GDM1 (cell line): ENCODE measurements at places on chromosomes 12 and 14.

DNA sequence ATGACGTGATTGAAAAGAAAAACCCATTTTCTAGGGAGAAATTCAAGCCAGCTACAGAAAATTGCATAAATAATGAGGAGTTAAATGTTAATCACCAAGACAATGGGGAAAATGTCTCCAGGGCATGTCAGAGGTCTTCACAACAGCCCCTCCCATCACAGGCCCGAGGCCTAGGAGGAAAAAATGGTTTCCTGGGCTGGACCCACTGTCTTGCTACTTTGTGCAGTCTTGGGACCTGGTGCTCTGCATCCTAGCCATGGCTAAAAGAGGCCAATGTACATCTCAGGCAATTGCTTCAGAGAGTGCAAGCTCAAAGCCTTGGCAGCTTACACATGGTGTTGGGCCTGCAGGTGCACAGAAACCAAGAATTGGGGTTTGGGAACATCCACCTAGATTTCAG lies 65.3 kb downstream of the TUNAR start:
- DNase-seq, result no peak

DNA sequence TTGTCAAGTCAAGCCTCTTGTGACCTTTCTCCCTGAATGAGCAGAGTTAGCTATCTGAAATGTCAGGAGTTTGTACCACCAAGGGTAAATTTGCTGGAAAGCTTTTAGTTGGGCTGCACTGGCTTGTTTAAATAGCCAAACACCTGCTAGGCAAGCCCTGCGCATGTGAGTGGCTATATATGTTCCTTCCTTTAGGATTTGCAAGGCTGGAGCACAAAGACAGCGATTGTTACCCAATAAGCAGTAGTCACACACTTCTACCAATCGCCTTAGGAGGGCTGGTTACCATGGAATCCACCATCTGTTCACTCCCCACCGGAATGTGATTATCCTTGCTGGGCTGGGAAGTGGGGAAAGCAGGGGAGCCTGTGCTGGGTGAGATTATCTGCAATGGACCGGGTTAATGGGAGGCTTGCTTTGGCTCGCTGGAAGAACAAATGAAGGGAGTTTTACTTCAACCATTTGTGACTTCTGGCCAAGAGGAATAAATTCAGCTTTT lies 102.5 kb downstream of the FGD4 start:
- DNase-seq, result no peak

DNA sequence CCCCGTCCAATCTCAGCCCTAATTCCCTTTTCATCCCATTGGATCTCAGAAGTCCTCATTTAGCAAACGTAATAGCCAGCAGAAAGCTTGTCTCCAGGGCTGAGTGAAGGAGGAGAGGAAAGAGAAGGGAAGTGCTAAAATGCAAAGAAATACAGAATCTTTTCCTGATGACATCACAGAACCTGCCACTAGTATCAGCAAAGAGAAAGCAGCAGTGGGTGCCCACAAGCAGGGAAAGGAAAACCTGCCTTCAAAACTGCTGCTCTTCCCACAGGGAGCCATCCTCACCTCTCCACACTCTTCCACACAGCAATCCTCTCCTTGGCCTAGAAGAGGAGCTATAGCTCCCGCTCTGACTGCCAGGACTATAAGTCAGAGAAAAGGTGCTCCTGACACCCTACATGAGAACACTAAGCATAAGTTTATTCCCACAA lies 11.3 kb downstream of the MED13L start:
- no peak for DNase-seq

DNA sequence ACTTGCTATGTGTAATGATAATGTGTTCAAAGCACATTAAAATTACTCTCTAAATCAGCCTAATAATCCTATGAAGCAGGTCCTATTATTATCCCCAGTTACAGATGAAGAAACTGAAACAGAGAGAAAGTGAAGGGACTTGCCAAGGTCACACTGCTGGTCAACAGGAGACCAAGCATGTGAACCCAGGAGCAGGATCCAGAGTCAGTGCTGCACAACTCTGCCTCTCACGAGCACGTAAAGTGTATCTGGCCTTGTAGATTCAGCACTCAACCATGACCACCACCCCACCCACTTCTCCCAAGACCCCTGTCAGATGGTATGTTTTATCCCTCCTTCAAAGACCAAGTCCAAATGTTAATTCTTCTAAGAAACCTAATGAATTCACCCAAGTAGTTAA lies 100.7 kb downstream of the TTC7B start:
- DNase-seq, result no peak

DNA sequence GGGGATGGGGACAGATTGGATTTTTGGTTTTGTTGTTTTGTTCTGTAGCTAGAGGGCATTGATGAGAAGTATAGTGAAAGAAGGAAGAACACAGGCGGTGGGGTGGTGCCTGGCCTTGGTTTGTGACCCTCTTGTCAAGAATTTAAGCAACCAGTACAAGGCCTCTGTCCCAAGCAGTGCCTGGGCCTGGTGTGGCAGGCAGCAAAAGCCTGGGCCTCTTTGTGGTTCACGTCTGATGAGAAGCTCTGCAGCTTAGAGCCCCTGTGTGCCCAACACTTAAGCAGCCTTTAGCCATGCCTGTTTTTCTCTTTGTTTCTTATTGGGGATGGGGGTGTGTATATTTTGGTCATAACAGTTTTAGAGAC lies 98.0 kb downstream of the PPP2R5C start:
- no peak for DNase-seq

DNA sequence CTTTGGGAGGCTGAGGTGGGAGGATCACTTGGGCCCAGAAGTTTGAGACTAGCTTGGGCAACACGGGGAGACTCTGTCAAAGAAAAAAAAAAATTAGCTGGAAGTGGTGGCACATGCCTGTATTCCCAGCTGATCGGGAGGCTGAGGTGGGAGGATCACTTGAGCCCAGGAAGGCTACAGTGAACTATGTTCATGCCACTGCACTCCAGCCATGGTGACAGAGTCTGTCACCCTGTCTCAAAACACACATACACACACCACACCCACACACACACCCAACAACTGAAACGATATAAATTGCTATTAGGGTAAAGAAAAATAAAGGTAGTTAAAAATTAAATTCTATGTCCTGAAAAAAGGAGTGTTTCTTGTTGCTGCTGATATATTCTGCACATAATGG lies 7.9 kb downstream of the PPP1R12A start:
- no peak for DNase-seq

DNA sequence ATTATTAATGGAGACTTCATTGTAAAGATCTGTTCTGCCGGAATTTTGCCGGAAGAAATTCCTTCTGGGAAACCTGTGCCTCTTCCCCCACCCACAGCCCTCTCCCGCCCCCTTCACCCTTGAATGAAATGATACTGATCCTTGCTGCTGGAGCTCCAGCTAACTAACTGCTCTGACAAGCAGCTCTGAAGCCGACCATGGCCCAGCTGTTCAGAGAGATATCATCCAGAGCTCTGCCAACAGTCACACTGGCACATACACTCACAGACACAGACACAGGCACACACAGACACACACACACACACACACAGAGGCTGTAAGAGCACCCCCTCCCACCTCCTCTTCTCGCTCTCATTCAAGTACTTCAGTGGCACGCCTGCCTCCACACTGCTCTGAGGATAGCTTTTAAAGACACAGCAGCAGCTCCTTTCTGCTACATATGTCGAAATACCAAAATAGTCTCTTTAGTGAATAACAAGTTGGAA lies 88.6 kb downstream of the R3HDM2 start:
- DNase-seq, result peak; percentile 39

DNA sequence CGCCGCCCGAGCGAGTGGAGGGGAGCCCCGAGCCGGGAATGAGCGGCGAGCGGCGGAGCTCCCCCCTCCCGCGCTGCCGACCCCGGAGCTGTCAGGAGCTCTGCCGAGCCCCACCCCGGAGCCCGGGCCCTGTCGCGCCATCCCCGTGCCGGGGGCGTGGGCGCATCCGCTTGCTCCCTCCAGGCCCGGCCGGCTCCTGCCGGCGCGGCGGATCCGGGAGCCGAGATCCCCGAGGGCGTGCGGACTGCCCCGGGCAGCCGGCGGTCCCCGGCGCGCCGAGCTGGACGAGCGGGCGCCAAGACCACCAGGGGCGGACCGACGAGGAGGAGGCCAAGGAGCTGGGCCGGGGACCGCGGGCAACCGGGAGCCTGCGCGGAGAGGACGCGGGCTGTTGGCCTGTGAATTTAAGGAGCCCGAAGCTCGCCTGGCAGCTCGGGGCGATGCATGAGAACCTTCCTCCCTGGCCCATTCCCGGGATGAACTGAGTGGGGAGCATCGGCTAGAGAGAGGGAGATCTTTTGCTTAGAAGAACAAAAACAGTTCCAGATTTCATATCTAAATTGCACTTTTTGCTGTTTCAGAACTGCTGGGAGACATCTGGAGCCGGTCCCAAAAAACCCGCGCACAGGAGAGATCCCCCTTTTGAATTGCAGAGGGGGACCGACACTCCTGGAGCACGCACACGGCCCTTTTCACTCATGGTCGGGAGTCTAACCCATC lies 2.0 kb downstream of the PTHLH start:
- no peak for DNase-seq

- DNase-seq, result peak; percentile 16
Measured at GRCh38 chr12:89709995-89710872, 1.6 kb upstream of the ATP2B1 start.

DNA sequence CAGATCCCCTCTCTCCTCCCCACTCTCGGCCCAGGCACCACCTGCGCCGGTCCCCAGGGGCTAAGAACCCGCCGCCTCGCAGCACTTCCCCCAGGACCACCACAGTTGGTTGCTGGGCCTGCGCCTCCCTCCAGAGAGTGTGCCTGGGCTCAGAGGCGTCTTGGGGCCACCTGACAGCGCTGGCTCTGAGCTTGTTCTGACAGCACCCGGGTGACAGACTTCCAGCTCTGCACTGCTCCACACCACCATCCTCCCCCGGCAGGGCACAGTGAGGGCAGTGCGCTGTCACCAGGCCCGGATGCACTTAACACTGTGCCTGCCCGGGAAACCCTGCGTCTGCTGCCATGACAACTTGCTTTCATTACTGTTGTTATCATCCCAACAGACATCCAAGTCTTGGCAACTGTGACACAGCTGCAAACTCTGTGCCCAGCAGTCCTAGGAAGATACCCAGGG lies 6.6 kb downstream of the BRF1 start:
- DNase-seq, result peak; percentile 66

DNA sequence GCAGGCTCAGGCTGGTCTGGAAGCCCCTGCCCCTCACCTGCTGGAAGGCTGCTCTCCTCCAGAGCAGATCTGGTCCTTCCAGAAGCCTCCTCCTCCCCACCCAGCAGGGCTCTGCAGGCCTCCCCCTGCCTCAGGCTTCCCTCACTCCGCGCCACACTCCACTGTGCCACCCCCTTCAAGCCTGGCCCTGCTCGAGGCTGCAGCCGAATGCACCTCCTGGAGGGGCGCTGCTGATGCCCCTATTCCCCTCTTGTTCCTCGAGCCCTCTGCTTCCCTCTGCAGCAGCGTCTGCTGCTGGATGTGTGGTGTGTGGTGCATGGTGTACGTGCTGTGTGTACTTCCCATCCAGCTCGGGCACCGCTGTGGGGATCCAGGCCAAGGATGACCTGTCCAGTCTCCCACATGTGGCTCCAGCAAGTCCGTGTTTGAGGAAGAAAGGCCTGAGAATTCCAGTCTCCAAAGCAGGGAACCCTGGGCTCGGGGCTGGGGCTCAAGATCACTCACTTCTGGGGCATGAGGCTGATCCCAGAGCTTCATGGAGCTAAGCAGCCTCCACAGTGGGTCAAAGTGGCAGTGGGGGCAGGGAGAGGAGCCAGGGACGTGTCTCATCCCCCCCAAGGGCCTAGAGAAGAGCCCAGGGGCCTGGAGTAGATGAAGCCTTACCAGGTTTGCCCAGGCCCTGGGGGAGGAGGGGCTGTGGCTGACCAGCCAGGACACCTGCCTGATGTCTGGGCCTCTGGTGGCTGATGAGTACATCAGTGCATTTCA lies 136.0 kb upstream of the C14orf180 start:
- no peak for DNase-seq

DNA sequence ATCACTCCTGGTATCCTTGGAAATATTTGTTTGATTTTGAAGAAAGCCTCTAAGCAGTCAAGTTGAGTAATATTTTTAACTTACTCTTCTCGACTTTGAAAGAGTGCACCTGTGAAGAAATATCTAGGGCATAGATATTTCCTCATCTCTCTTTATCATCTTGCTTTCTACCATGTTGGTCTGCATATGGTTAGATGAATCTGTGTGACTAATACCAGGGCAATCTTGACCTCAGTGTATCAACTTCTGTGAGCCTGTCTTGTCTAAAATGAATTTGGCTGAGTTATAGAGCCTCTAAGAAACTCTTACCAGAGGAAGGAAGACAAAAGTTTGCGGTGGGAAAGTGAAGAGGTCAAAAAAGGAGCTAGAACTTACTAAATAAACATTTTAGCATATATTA lies 68.4 kb downstream of the SYT1 start:
- DNase-seq, result no peak

DNA sequence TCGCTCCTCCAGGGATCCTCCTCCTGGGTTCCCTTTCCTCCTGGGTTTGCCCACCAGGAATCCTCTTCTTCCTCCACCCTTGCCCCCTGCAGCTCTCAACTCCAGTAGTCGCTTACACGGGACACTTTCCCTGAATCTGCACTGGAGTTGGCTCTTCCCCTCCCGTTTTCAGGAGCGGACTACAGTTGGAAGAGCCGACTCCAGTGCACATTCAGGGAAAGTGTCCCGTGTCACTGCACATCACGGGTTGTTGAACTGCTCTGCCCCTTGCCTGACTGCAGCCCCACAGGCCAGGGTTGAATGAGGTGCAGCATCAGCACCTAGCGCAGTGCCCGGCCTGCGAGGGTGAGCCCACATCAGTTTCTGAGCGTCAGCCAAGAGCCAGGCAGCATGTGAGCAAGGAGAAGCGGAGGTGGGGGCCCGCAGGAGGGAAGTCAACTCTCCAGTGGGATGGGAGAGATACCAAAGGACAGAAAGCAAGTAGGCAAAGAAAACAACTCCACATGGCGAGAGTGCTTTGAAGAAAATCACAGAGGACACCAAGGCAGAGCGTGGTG lies 13.1 kb downstream of the RAPGEF3 start:
- no peak for DNase-seq

- peak; percentile 12 for DNase-seq
Measured at GRCh38 chr12:442235-442884, 17.4 kb upstream of the B4GALNT3 start.

GRCh38 chr12:48866052-48866711 lies 512 bp upstream of the RND1 start:
- DNase-seq, result no peak

DNA sequence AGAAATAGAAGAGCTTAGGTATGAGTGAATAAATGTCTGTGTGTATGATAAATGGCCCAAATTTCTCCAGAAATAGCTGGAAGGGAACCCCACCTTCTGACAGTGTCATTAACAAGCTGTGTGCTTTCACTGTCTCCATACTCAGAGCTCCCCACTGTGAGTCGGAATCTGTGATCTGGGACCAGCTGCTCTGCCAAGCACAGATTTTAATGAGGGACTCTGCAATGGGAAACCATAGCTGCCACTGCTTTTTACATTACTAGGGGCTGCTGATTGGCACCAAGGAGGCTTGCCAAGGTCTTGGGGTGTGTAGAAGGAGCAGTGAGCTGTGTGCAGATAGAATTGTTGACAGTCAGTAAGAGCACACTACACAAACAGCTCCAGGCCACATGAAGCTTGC lies 244.2 kb upstream of the CCDC196 start:
- no peak for DNase-seq

DNA sequence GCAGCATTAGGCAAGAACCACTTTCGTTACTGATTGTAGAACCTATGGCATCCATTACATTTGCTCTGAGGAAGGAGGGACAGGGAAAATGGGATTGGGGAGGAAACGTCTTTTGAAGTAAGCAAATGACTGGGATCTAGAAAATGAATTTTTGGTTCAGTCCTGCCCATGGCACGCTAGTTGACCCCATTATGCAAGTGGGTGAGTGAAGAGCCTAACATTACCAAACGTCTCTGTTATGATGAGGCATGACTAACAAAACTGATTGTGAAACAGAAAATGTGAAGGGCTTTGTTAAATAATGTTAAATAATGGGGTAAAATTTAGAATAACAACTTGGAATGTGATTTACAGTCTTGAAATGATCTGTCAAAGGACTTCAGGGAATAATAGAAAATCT lies 38.9 kb downstream of the CPSF2 start:
- DNase-seq, result no peak
